Central memory CD8-positive, alpha-beta T cell (primary cell): ENCODE measurements at places on chromosomes 12 and 14.

- no peak for DNase-seq
Measured at GRCh38 chr14:31137214-31137889, 70.2 kb downstream of the HECTD1 start.

DNA sequence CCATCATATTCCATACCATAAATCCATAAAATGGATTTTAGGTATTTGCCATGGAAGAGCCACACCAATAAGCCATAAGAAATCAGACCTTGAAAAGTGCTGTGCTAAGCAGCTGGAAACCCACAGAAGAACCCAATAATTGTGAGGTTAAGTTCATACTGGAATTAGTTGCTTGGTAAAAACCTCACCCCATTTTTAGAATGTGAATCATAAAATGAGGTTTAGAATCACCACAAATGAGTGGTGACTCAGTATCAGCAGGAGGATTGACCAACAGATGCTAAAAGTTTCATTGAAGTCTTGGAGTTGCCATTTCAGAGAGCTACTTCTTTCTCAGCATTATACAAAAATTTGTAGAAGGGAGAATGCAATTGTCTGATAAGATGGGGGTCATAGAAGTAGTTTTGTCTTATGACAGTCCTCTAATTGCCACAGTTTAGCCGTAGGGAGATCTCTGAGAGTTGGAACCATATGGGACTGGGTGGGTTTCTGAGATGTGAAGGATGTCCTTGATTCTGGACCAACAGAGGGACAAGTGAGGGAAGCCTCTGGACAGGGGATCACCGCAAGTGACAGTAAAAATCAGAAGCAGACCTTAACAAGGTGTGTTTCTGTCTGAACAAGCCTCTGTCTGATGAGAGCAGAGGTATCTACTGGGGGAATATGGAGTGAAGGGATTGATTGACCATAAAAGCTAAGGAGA, 1.4 kb upstream of the STON2 start:
- no peak for DNase-seq

GRCh38 chr12:12008931-12009611, 61.7 kb upstream of the BCL2L14 start:
- DNase-seq = no peak

DNA sequence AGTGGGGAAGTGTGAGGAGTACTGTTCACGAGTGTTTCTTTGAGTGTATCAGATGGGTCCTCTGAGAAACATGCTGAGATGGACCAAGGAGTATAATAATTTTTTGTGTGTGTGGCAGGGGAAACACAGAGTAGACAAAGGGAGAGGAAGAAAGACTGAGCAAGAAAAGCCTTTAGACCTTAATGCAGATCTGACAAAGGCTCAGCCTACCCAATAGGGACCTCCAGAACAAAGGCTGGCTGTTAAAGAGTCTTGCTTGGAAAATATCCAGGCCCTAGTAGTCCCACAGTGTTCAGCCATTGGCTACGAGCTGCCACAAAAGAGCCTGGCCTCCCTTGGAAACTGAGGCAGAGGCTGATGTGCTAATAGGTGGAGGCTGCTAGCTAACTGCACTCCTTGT, 13.5 kb downstream of the COQ5 start:
- no peak for DNase-seq

- no peak for DNase-seq
Measured at GRCh38 chr14:56099081-56099797, 19.0 kb upstream of the PELI2 start.

DNA sequence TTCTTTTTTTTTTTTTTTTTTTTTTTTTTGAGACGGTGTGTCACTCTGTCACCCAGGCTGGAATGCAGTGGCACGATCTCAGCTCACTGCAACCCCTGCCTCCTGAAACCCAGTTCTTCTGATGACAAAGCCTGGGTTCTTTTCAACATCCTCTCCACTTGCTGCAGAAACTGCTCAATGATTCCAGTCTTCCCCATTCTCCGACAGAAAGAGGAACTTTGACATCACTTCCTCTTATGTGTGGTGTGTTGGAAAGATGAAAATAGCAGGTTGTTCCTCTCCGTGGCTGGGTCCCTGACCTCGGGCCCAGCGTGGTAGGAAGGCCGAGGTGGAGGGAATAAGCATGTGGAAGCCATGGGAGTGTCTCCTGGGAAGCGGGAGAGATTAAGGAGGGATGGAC, 198.4 kb downstream of the PHETA1 start:
- DNase-seq = no peak

DNA sequence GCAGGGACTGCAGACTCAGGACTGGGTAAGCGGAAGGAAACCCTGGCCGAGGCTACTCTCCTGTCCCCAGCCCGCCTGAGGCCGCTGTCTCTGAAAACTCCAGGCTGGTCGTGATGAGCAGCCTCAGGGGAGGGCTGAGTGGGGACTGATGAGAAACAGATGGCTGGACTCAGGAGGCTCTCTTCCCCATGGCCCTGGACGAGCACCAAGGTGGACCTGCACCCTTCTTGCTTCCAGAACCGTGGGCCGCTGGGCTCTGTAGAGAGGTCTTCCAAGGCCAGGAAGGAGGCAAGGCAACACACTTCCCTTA, 1.1 kb downstream of the TEX22 start:
- no peak for DNase-seq

DNA sequence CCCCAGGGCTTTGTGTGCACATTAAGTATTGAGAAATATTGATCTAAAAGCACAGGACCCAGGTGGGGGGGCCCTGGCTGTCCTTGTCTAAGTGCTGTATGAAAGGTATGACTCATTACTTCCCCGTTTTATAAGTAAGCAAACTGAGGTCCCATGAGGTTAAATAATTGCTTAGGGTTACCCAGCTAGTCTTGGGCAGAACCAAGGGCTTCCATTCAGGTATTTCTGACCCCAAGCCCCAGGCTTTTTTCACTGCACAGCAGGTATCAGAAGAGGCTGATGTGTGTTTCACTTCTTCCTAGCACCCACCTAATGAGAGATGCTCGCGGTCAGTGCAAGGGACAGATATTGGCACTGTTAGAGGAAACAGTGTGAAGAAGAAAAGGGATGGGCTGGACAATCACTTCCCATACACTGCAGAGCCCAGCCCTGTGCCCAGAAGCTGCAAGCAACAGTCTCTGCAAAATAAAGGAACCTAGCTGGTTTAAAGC, 4.7 kb upstream of the TC2N start:
- no peak for DNase-seq

DNA sequence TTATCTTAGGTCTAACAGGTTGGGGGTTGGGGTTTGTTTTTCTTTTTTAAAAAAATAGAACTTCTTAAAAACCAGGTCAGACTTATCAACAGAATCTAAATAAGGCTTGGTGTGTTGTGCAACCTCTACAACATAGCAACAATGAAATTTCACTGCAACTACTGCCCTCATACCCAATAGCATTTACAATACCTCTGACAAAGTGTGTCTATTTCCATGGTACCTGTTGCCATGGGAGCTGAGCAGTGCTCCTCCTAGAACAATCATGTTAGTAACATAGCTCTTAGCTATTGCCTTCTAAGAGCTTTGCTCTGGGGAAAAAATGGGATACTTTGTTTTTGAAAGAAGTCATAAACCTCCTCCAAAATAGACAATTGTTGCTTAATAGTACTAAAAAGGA, 103.3 kb upstream of the CCDC175 start:
- DNase-seq = no peak

GRCh38 chr12:7064516-7064915, 4.0 kb downstream of the C1S start:
- DNase-seq = no peak

DNA sequence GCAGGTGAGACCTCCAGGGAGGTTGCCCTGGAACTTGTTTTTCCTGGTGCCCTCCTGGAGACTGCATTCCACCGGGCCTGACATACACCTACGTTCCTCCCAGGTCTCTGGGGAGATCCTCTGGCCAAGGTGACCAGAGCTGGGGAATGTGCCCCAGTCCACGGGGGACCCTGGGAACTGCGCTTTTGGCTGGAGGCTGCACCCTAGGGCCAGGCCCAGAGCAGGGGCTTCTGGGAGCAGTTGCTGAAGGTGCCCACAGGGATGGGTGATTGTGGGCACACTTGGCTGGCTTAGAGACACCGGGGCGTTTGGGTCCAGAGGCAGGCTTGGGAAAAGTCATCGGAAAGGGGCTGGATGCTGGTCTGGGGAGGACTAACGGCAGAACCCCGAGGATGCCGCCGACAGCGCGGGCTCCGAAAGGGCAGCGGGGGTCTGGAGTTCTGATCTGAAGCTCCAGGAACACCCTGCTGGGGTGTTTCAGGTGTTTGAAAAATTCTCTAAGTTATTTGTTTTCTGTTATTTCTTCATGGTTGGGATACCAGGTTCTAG, 36.5 kb upstream of the TDRD9 start:
- DNase-seq = no peak

DNA sequence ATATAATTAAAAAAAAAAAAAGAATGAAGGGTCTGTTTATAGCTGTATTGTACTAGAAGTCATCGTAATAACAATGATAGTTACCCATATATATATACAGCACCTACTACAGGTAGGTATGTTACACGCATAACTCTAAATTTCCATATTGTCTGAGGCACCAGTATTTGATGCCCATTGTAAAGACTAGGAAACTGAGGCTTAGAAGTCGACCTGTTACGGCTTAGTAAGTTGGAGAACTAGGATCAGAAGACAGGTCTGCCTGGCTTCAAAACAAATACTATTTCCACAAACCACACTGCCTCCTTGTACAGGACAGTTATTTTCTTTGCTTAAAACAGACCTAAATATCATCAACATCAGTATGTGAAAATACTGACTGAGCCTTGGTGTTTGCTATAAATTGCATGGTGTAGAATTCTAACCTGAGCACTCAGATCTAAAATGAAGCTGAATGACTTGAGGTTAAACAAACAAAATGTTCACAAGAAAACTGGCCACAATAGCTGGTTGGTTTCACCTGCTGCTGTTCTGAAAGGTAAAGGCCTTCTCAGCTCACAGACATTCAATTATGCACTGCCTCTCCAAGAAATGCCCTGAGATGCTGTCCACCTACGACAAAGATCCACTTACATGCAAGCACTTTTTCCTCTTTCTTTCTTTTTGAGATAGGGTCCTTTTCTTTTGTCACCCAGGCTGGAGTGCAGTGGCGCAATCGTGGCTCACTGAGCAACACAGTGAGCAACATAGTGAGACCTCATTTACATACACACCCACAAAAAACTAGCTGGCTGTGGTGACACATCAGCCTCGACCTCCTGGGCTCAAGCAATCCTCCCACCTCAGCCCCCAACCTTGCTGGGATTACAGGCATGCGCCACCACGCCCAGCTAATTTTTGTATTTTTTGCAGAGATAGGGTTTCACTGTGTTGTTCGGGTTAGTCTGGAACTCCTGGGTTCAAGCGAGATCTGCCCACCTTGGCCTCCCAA, 35.7 kb downstream of the SSH1 start:
- no peak for DNase-seq

DNA sequence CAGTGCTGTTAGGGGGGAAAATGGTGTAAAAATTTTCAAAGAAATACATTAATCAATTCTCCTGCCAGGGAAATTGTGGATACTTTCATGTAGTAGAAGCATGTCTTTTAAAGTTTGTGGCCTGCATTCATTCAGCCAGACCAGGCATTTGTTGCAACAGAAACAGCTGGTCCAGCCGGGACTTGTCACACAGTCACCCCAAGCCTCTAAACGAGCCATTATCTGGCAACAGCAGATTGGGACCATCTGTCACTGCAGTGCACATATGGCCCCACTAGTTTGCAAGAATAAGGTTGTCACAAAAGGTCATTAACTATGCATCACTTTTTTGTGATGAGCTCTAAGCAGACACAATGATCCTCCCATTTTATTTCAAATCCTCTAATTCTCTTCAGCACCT, 193.9 kb downstream of the PHLDA1 start:
- DNase-seq = no peak

GRCh38 chr12:72275526-72275925, 3.4 kb downstream of the TRHDE start:
- no peak for DNase-seq

- no peak for DNase-seq
Measured at GRCh38 chr14:99684410-99684934, 374 bp downstream of the CYP46A1 start.

GRCh38 chr12:67742461-67742860, 93.9 kb downstream of the DYRK2 start:
- DNase-seq = no peak

- DNase-seq = no peak
Measured at GRCh38 chr12:1876086-1876485, 42.4 kb downstream of the CACNA2D4 start.

DNA sequence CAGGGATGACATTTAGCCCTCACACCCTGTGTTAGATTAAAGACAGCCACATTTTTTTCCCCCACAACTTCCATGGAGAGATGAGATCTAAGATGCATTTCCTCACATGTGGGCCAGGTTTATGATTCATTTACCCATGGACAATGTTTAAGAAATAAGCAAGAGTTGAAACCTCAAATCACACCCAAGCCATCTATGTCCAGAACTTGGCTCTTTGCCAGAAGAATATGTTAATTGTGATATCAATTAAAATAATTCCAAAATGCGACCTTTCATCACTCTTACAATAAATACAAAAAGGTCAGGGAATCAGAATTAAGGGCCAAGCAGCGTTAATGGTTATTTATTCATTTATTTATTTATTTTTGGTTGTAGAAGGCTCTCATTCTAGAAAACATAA, 1376.9 kb upstream of the TMEM132C start:
- no peak for DNase-seq

DNA sequence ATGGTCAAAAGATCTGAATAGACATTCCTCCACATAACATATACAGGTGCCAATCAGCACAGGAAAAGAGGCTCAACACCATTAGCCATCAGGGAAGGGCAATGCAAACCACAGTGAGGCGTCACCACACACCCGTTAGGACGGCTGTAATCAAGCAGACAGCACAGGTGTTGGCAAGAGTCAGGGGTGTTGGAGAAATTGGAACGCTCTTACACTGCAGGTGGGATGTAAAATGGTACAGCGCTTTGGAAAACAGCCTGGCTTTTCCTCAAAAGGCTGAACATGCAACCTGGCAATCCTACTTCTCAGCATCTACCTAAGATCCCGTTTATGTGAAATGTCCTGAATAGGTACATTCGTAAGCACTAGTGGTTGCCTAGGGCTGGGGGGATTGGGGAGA, 21.5 kb upstream of the MMP17 start:
- no peak for DNase-seq

DNA sequence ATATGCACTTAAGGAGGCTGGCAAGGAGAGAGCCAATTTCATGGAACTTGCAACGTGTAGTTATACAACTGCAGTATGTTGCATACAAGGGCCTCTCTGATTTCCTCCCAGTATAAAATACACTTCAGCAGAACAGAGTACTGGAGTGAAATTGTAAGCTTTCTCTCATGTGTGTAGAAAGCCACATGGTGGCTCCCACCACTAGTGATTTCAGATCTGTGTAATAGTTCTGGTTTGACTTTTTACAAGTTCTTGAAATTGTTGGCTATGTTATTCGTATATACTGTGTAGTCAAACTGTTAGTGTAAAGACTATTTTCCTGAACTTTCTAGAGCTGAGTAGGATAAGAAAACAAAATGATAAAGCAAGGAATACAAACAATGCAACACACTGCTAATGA, 16.4 kb upstream of the LMO3 start:
- no peak for DNase-seq

- no peak for DNase-seq
Measured at GRCh38 chr12:91852634-91853033, 293.0 kb downstream of the BTG1 start.
